ENCODE measurements at places on chromosomes 2 and 18.

- DNase-seq = no peak
Observed at GRCh38 chr2:111966241-111966640, 67.8 kb downstream of the MERTK start.

DNA sequence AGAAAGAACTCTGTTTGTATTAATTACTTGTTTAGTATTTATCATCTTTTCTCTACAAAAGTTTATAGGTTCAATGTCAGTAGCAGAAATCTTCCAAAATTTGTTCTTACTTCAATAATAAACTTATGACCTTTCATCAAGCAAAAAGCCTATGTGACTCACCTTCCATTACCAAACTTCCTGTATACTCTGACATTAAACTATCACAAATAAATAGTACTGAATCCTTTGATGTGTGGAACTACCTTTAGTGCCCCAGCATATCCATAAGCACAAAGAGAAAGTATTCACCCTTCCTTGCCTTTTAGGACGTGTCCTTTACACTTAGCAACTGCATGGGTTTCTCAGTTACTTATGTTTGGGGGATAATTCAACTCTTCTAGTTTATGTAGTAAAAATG lies 166.0 kb downstream of the EHBP1 start:
- no peak for DNase-seq

DNA sequence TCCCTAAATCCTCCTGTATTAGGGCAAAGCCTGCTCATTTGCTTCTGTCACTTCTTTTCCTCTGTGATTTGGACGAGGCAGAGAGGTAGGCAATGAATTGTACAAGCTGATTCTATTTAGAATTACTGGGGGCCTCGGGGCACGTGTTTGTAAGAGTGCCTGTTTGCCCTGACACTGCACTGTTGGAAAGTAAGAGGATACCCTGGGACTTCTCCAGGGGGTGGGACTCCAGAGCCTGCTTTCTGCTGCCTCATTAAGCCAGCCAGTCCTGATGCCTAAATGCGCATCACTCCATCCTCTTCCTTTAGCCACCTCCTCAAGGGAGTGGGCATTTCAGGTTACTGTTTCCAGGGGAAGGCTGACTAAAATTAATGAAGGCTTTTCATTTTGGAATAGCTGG lies 134.3 kb downstream of the TDRD15 start:
- no peak for DNase-seq

GRCh38 chr2:145919477-145919876 lies 1399.6 kb upstream of the ZEB2 start:
- DNase-seq = no peak

DNA sequence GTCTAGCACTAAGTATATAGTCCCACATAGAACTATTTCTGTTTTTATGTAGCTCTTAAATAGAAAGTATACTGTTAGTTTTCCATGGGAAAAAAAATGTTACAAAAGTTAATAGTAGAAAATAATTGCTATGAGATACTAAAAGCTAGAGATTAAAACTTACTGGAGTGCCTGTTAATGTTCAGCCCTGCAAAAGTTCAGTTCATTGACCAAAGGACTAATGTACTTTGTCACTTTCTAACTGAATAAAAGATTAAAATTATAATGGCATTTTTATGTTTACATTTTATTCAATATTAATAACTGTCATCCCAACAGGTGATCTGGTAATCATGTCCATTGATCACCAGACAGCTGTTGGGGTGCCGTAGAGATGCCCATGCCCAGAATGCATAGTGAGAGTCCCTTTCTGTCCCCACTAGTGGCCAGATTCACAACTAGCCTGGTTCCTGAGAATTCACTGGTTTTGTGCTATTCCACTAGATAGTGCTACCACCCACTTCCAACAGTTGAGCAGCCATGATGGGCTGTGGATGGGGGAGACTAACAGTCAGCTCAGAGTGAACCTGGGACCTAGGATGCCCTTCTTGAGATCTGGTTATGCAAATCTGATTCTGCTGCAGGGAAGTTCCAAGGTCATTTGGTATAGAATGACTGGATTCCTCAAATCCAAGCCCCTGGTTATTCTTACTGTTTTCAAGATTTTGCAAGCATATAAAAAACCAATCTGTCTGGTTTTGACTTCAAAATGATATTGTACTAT lies 57.8 kb downstream of the AFTPH start:
- DNase-seq = no peak

GRCh38 chr2:198004921-198005829 lies 200.8 kb downstream of the PLCL1 start:
- DNase-seq = no peak

GRCh38 chr18:56067214-56067894 lies 479.4 kb upstream of the TCF4 start:
- no peak for DNase-seq

DNA sequence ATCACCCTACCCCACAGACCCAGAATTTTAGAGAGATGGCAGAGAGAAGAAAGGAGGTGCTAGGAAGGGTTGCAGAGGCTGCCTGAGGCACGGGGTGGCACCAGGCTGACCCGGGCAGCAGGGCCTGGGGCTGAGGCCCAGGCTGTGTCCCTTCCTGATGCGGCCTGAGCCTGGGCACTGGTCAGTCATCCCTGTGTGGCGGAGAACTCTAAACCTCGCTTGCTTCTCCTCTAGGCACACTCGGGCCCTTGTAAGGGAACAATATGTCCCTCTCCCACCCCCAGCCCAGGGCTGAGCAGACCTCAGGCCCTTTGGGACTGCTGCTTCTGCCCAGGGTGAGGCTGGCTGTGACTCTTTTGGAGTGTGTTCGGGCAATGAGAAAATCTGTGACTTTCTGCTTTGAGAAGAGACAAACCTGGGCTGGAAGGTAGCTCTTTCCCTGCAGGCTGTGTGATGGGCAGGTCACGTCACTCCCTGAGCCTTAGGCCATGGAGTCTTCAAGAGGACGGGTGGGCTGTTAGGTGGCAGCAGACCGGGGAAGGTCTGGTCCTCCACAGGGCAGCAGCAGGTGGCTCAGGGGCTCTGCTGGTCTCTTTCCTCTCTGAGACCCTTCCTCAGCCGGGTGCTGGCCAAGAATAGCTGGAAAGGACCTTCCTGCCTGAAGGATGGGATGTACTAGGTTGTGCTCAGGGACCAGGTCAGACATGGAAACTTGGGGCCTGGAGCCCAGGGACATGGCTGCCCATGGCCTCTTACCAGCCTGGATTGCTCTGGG lies 96.8 kb downstream of the GLI2 start:
- DNase-seq = no peak

GRCh38 chr2:209424199-209424701 lies 403 bp downstream of the MAP2 start:
- DNase-seq = no peak

DNA sequence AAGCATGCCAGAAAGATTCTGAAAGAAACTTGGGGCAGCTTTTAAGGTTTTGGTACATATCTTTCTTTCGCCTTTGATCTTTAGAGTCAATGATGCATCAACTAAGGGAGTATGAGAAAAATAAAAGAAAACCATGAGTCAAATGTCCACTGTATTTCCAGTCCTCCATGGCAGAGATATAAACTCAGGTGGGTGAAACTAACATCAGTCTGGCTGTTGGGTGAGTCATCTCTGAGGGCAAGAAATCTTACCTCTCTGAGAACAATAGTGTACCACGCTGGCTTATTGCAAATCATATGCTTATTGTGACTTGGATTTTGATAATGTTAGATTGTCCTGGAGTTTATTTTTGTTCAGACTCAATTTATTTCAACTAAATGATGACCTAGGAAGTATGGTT lies 521.0 kb downstream of the PLCL1 start:
- DNase-seq = no peak

DNA sequence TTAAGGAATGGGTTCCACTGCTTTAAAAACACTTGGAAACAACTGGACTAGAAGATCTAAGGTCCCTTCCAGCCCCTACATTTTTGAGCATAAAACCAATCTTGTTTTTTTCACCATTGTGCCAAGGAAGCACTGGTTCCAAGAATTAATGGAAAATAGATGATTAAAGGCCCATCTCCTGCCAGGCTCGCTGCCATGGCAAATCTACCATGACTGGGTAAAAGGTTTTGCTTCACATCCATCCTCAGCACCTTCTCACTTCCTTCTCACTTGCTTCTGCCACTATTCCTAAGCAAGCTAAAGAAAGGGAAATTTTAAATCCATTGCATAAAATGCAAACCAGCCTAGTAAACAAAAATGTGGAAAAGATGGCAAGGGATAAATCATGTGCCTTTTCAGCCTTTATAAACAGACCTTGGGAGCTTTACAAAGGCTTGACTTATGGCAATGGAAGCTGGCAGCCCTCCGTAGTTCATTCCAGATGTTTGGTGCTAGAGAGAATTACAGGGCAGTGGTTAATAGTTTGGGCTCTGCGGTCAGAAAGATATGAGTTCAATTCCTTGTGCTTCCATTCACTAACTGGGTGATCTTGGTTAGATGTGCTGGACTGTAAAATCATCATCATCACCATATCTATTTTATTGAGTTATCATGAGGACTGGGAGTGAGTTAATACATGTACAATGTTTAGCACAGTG lies 27.0 kb upstream of the ST3GAL5 start:
- no peak for DNase-seq

- no peak for DNase-seq
Observed at GRCh38 chr2:166972418-166972817, 84.1 kb downstream of the XIRP2 start.

DNA sequence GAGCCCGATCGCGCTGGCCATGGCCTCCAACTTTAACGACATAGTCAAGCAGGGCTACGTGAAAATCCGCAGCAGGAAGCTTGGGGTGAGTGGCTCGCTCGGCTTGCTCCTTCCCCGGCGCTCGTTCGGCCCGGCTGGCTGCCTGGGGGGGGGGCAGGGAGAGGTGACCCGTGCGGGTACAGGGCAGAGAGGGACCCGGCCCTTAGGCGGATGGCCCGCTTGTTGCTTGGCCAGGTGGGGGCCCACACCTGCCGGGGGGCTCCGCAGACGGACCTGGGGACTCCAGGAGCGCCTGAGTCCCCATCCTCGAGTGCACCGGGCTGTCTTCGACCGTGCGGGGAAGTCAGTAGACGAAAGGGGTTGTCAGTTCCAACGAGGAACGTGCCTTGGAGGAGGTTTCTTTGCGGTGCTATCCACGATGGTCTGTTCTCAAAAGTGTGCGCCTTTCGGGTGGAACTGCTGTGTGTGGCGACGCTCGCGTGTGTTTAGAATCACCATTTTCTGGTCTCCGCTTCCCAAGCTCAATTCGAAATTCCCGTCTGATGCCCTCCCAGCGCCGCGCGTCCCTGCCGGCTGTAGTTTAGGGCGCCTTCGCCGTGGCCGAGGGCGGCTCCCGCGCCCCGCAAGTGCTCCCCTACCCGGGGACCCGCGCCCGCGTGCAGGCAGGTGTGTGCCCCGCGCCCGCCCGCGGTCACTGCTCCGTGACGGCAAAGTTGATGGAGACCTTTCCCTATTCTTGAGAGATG lies 711 bp downstream of the DOK6 start:
- no peak for DNase-seq

GRCh38 chr2:28405537-28405936 lies 12.9 kb downstream of the FOSL2 start:
- no peak for DNase-seq

- no peak for DNase-seq
Observed at GRCh38 chr2:15074751-15075700, 442.5 kb downstream of the LRATD1 start.
